ENCODE measurements at places on chromosomes 12 and 14. TPM values are rescaled to one million over a fixed set of nuclear protein-coding genes. Genes with fewer than 3 reads are reported as not detected.

DNA sequence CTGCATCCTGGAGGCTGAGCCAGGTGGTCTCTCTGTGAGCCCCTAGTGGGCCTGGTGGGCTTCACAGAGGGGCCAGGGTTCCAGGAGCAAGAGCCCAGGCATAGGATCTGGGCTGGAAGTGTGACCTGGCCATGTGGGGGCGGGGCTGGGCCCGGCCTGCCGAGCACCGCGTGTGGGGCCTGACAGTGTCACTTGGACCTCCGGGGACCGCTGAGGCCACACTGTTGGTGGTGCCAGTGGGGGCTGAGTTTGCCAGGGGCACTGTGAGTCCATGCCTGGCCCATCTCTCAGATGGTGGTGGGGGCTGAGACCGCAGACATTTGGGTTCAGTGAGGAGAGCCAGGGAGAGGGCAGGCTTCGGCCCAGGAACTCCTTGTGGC is 5.2 kb downstream of the FBRSL1 start:
- ATAC-seq: no peak

GRCh38 chr12:65631621-65632111 is 192.6 kb upstream of the HMGA2 start:
- ATAC-seq: peak; percentile 96

- no peak for ATAC-seq
Observed at GRCh38 chr12:674272-674781, 11.1 kb upstream of the NINJ2 start.

DNA sequence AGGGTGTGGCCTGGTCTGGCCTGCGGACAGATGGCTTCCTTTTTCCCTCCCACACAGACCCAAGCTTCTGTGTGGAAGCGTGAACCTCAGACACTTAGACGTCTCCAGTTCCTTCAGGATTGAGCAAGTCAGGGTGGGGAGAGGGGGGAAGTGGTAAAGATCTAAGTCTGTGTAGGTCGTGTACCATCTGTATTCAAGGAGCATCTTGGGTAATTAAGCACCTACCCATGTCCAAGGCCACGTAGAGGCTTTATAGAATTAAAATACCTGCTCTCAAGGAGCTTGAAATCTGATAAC is 1.7 kb downstream of the AVIL start:
- ATAC-seq: peak; percentile 18

DNA sequence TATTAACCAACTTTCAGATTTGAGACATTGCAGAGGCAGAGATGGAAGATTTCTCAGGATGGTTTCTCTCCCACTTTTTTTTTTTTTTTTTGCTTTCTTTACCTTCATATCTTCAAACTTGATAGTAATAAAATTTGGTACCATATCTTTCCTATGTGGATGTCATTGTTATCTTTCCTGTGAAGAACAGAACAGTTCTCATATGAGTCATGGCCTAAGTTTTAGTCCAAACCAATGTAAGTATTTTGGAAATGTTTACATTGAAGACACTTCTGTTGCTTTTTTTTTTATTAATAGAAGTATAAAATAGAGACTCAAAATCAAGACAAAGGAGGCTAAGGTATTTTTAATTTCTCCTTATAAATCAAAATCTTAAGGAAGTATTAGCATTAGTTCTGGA is 95.2 kb downstream of the C12orf50 start:
- ATAC-seq: no peak

DNA sequence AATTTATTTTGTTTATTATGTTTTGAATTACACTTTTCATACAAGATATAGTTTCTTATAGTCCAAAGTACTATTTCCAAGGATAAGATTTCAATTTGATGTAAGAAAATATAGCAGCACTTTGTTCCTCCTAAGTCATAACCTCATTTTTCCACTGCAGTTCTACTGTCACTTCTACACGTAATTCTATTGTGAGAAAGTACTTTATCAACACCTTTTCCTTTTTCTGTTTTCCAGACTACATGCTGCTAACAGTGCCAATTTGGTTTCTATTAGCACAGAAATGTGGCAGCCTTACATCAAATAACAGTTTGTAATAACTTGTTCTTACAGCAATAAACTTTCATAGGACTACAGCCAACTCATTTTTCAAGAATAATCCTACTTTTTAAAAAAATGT is 45.0 kb downstream of the RPS6KA5 start:
- ATAC-seq: no peak

DNA sequence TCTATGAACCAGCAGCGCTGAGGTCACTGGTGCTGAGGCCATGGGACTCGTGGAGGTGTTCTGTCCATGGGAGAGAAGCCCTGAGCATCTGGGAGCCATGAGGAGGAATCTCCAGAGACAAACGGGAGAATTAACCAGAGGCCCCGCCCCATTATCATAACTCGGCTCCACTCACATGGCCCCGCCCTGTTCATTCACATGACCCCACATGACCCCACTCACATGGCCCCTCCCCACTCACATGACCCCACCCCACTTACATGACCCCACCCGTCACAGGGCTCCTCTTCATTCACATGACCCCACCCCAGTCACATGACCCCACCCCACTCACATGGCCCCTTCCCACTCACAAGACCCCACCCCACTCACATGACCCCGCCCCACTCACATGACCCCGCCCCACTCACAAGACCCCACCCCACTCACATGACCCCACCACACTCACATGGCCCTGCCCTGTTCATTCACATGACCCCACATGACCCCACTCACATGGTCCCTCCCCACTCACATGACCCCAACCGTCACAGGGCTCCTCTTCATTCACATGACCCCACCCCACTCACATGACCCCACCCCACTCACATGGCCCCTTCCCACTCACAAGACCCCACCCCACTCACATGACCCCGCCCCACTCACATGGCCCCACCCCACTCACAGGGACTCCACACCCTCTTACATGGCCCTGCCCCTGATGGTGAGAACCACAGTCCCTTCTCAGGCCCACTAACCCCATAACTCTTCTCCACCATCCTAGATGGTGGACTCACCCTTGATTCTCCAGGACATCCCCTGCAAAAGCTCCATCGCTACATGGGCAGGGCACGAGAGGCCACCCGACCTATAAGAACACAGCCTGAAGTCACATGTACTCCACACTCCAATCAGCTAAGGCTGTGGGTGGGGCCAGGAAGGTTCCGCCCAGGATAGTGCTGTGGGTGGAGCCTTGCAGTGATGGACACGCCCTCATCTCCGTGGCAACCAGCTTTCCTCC is 151.1 kb upstream of the SFSWAP start:
- peak; percentile 45 for ATAC-seq

DNA sequence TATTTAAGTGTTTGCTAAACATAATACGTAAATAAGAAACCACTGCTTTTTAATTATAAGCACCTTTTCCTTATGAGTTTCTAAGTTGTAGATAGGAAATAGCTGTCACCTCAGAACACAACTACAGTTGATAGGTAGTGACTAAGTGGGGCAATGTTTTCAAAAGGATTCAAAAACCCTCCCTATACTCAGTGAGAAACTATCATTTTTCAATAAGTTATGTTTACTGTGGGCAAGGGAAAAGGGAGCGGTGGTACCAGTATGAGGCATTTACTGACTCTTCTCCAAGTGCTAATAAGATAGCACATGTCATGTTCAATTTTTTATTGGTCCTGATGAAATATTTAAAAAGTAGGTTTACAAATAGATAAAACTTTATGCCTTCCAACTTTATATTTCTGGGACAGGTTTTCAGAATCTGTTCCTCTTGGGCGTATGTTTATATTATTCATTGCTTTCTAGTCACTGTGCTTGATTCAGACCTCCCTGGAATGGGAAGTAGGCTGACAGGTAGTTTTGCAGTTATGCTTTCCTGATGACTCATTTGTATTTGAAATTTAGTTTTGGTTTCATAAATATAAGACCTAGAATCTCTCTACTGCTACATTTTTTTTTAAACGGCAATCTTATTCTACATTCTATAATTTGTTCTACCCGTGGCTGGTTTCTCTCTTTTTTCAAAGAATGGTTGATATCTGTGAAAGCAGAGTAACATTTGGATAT is 153.1 kb downstream of the TMEM117 start:
- no peak for ATAC-seq

- peak; percentile 50 for ATAC-seq
Observed at GRCh38 chr14:102928412-102929240, 6.2 kb downstream of the AMN start.

Gene CCDC60
- 14.2 TPM for total RNA-seq

Gene PLXNC1
- total RNA-seq: 18.2 TPM

Gene LRRK2
- total RNA-seq: 0.57 TPM

GRCh38 chr12:57342207-57342691 is 88.6 kb downstream of the R3HDM2 start:
- ATAC-seq: peak; percentile 98

- ATAC-seq: no peak
Observed at GRCh38 chr14:52238682-52239081, 28.8 kb upstream of the PTGDR start.

DNA sequence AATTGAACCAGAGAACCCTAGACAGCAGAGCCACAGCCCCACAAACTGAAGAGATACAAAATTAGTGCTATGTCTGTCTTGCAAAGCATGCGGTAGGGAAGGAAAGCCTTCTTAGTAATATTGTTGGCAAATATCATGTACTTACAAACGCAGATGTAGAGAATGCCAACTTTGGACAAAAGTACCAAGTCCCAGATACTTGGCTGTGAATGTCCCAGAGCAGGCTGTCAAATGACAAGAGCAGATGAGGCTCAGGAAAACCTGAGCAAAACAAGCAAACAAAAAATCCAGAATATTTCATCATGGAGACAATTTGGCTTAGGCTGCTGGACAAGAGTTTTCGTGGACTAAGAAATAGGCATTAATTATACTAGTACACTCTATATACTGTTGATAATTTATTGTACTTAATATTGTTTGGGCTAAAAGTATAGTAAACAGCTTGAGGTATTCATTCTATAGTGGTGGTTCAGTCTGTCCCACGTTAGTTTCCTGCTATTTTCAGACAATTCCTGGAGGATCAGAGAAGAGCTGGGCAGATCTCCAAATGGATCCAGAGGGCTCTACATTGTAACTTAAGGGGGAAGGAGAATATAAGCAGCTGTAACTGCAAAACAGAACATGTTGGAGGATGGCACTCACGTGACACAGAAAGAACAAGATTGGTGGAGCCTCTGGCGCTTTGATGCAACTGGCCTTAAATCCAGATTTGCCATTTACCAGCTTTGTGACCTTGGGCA is 329.8 kb downstream of the ATP23 start:
- ATAC-seq: no peak

- ATAC-seq: no peak
Observed at GRCh38 chr12:118853634-118854033, 127.7 kb upstream of the SRRM4 start.

DNA sequence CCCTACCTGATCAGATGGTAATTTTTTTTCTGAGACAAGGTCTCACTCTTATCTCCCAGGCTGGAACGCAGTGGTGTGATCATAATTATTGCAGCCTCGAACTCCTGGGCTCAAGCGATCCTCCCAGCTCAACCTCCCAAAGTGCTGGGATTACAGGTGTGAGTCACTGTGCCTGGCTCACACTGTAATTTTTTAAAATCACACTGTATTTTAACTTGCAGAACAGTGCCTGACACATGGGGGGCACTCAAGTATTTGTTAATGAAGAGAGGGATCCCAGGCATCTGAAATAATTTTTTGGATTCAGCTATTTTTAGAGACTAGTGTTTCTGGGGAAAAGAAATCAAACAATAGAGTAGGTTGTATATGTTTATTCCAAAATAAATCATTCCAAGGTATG is 21.7 kb downstream of the LIMA1 start:
- no peak for ATAC-seq

DNA sequence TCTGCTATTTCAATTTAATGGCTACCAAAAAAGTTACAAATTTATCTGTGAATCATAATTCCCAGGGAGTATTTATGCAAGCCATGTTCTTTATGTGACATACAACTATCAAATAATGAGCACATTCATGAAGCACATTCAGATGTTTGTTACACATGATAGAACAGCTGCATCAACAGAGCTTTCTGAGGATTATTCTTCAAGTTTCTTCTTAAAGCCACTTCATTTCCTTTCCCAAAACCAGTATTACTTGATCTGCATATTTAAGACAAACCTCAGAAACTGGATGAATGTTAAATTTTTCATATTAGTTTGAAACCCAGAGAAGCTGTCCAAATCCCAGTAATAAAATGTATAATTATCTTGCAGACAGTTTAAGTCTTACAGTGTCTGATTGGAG is 73.6 kb upstream of the SOX5 start:
- ATAC-seq: no peak

Gene KRT83
- total RNA-seq: 0.10 TPM

Data from motor neuron (in vitro differentiated cells).